NCI-H2171 (cell line): ENCODE measurements at places on chromosomes 2 and 18.

DNA sequence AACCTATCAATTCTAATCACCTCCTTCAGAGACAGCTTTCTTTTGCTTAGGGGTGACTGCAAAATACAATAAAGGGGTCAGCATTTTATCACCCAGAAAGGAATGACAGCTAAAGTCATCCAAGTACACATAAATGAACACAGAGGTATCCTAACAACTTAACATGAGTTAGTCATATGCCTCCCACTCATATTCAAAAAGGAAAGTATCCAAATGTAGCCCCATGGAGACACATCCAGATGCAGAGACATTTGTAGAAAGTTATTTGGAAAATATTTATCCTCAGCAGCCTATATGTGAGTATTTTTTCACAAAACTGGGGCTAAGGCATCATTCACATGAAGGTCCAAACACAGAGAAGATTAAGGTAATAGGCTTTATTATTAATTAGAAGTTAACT, 1579.7 kb upstream of the SLC39A10 start:
- DNase-seq: no peak

- DNase-seq: no peak
Measured at GRCh38 chr2:80420530-80421208, 116.1 kb upstream of the LRRTM1 start.

- DNase-seq: no peak
Measured at GRCh38 chr2:230326453-230327417, at the start of gene SP140L. Gene SP140L, plus strand, starts transcription at chr2:230327193. Its CDS starts 77 bp downstream, at chr2:230327270.

- no peak for DNase-seq
Measured at GRCh38 chr2:37647971-37648330, 23.5 kb downstream of the CDC42EP3 start.

DNA sequence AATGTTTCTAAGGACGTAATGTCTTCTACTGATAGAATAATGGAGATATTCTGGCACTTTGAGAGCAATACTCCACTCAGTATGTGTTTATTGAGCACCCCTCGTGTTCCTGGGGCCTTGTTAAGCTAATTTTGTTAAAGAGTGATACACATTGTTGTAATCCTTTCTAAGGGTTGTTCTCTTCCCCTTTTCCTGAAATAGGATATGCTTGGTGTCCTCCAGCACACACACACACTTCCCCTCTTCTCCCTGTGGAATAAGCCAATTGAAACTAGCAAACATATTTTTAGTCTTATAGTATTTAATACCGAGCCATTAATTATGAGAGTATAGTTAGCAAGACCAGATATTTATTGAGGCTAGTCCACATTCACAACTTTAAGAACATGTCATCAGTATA, 114.1 kb downstream of the CRIM1 start:
- no peak for DNase-seq
